ENCODE measurements at places on chromosomes 6 and 20. TPM values are rescaled to one million over a fixed set of nuclear protein-coding genes. Genes with fewer than 3 reads are reported as not detected.

The HRH3 gene
- total RNA-seq: not detected

The ADGRF5 gene
- total RNA-seq: not detected

The MYT1 gene
- total RNA-seq: 1.0 TPM

The MAP3K5 gene
- total RNA-seq: 12.9 TPM

The MTO1 gene
- 47.9 TPM for total RNA-seq

The GTSF1L gene
- total RNA-seq: not detected

The SYTL3 gene
- 42.7 TPM for total RNA-seq

The SLX4IP gene
- 1.6 TPM for total RNA-seq

The ZNF165 gene
- total RNA-seq: 5.5 TPM

The VSTM2L gene
- total RNA-seq: not detected

The PTK6 gene
- total RNA-seq: 0.19 TPM

The MYCT1 gene
- not detected for total RNA-seq

The SLC26A8 gene
- not detected for total RNA-seq

The KIF16B gene
- total RNA-seq: 11.5 TPM

The TFAP2C gene
- not detected for total RNA-seq

The CST2 gene
- total RNA-seq: not detected

The GCM1 gene
- 0.22 TPM for total RNA-seq

The PRR18 gene
- total RNA-seq: not detected

The MMP24 gene
- total RNA-seq: not detected

The WFDC10B gene
- not detected for total RNA-seq

The PDE7B gene
- total RNA-seq: 0.34 TPM

The LAMA2 gene
- 0.05 TPM for total RNA-seq

The CD40 gene
- 1.0 TPM for total RNA-seq

The DACT2 gene
- not detected for total RNA-seq

The KIF6 gene
- not detected for total RNA-seq

The NR2E1 gene
- total RNA-seq: not detected

The BPIFA1 gene
- not detected for total RNA-seq

The GCNT2 gene
- 1.8 TPM for total RNA-seq

The TMEM217 gene
- total RNA-seq: 0.47 TPM

The PNPLA1 gene
- total RNA-seq: 0.17 TPM

The RPP40 gene
- total RNA-seq: 0.36 TPM

The PDE10A gene
- total RNA-seq: not detected

The EPHA7 gene
- not detected for total RNA-seq

The C6orf141 gene
- total RNA-seq: not detected

The TRMT6 gene
- 8.1 TPM for total RNA-seq

The BMP7 gene
- not detected for total RNA-seq

The SLC52A3 gene
- total RNA-seq: not detected

The FOXQ1 gene
- total RNA-seq: not detected

The KCNK5 gene
- 0.47 TPM for total RNA-seq

The MYLK2 gene
- total RNA-seq: not detected

The AVP gene
- 0.47 TPM for total RNA-seq

The HSPA1L gene
- total RNA-seq: 1.8 TPM

The NMBR gene
- not detected for total RNA-seq

The OR12D3 gene
- total RNA-seq: not detected

The NKAPL gene
- not detected for total RNA-seq

The SERPINB6 gene
- 11.0 TPM for total RNA-seq

The SLC22A1 gene
- 0.14 TPM for total RNA-seq
